ENCODE measurements at places on chromosomes 2 and 18. TPM values are rescaled to one million over a fixed set of nuclear protein-coding genes. Genes with fewer than 3 reads are reported as not detected.

NT5C1B gene
- not detected for total RNA-seq

DNA sequence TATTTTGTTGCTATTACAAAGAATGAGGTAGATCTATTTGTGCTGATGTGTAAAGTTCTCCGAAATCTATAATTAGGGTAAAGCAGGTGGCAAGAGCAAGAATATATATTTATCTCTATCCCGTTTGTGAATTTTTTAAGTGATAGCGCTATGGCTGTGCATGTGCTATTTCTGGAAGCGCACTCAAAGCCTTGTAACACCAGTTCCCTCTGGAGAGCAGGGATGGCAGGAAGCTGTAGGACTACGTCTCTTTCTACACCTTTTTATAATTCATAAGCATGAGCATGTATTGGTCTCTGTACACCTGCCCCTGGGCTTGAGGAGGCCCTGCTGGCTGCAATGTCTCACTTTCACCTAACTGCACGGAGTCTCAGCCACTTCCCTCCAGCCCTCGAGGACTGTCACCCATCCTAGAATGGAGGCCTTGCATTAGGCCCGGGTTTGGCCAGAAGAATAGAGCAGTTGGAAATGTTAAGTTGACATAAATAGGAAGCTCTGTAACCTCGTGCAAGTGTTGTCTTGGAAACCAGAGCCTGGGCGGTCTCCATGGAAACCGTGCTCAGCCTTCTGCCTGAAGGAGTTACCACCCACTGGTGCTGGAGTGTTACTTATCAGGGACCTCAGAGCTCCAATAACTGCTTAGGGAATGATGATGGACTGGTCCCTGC, 20.9 kb downstream of the ITM2C start:
- no peaks in the 10 kb centered on the region for H3K36me3 ChIP-seq
- H3K27me3 ChIP-seq = peaks cover 11% of the 10 kb centered on the region
- peak; percentile 17 for DNase-seq
- no peaks in the 10 kb centered on the region for H3K4me1 ChIP-seq
- no peak overlapping the region for H3K4me3 ChIP-seq

- H3K27me3 ChIP-seq = no peaks in the 10 kb centered on the region
- no peak overlapping the region for H3K27ac ChIP-seq
- no peaks in the 10 kb centered on the region for H3K4me1 ChIP-seq
- H3K36me3 ChIP-seq = peaks cover 6% of the 10 kb centered on the region
- DNase-seq = no peak
Measured at GRCh38 chr18:78087338-78087737, 837.7 kb downstream of the GALR1 start.

GRCh38 chr2:122061206-122061605, 305.8 kb downstream of the TSN start:
- peaks cover 26% of the 10 kb centered on the region for H3K4me1 ChIP-seq
- no peak overlapping the region for H3K4me3 ChIP-seq
- peaks cover 3% of the 10 kb centered on the region for H3K27me3 ChIP-seq
- DNase-seq = no peak

SLC1A4 gene
- 7.8 TPM for total RNA-seq

DNA sequence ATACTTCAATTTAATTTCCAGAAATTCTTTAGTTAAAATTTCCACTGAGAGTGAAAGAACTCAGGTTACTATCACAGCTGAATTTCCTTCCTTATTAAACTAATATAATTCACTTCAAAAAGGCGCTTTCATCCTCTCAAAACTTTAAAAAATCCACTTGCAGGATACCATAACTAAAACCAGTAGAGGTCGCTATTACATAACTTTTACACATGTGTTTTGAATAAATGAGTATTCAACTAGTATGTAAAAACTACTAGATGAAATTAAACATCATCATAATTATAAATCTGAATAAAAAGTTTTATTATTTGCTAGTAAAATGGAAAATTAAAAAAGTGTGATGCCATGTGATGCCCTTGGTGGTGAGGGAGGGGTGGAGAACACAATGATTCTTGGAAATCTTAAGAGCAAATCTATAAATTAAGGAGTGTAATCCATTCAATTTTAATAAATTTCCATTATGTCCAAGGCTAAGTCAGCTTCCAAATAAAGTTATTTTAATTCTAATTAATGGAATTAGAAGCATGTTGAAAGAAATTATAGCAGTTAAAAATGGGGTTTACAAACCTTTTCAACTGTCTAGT, 61.4 kb downstream of the SOS1 start:
- H3K4me3 ChIP-seq = no peak overlapping the region
- no peaks in the 10 kb centered on the region for H3K36me3 ChIP-seq
- H3K4me1 ChIP-seq = no peaks in the 10 kb centered on the region

- H3K4me3 ChIP-seq = no peak overlapping the region
- peaks cover 41% of the 10 kb centered on the region for H3K4me1 ChIP-seq
- H3K27me3 ChIP-seq = peaks cover 2% of the 10 kb centered on the region
- no peaks in the 10 kb centered on the region for H3K36me3 ChIP-seq
- DNase-seq = no peak
Measured at GRCh38 chr2:64287202-64287740, 143.1 kb upstream of the PELI1 start.

DNA sequence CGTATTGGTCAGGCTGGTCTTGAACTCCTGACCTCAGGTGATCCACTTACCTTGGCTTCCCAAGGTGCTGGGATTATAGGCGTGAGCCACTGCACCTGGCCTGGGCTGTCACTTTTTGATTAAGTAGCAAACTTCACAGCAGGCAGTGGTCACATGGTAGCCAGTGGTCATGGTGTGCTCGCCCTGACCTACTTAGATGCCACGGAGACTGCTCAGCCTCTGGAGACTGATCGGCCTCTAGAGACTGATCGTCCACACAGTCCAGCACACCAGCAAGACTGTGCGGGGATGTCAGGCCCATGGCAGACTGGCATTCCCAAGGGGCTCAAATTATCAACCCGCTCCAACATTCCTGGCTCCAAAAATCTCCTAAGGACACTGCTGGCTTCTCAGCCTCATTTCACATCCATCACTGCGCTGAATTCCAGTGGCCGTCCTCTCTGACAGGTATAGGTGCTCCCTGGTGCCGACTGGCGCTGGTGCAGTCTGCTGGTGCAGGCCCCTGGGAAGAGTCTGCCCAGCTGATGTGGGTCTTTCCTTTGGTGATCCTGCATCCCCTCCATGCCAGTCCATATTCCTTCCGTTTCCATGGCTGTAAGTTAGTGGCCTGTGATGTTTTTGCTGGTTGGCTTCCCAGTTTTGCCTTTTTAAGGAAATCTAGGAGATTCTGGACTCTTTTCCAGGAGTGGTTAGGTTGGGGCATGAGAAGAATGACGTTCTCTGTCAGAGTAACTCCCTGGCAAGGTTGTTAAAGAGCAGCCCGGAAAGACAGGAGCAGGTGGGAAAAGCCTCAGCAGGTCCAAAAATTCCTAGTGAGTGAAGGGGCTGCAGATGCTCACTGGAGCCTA, 374.5 kb upstream of the HS6ST1 start:
- no peak overlapping the region for H3K27ac ChIP-seq
- no peaks in the 10 kb centered on the region for H3K36me3 ChIP-seq

DNA sequence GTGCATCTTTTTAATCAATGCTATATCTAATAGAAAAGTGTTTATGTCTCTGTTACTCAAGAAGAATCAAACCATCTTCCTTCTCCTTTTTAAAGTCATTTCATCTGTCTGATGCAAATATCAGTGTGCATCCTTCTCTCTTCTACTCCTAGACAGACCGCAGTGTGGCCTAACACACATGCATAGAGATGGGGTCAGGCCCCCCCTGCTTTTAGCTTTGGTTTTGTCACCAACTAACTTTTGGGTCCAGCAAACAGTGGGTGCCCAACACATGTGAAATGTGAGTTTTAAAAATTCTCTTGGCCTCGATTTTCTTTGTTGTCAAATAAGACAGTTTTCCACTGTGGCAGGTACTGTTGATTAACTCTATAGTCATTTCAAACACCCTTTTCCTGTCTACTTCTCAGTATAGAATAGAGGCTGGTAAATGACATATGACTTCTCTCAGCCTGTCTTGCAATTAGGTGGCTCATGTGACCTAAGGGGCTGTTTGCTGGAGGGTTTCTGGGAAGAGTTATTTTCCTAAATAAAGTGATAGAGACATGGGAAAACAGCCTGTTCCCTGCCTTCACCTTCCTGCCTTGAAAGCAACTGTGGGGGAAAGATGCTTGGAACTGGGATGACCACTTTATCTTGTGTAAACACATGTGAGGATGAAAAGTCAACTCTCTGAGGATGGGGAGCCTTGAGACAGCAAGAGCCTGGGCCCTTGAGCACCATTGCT, 65.7 kb upstream of the DARS1 start:
- H3K4me3 ChIP-seq = no peak overlapping the region
- peaks cover 9% of the 10 kb centered on the region for H3K27me3 ChIP-seq
- no peak overlapping the region for H3K27ac ChIP-seq
- no peaks in the 10 kb centered on the region for H3K4me1 ChIP-seq
- no peaks in the 10 kb centered on the region for H3K36me3 ChIP-seq

DNA sequence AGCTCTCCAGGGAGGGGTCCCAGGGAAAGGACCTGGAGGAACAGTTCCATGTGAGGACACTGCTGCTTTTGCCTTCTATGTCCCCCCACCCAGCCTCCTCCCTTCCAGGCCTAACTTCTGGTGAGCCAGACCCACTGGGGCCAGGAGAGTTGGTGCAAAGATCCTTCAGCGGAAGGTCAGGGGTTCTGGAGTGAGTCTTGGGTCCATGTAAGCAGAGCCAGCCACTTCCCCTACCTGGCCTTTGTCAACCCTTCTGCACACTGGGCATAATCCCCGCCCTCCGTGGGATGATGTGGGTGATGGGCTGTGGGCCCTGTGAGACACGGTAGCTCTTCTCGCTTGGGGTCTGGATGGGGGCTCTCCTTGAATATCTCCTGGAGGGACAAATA, 76.9 kb downstream of the RHOB start:
- no peak overlapping the region for H3K27ac ChIP-seq
- H3K36me3 ChIP-seq = no peaks in the 10 kb centered on the region
- H3K27me3 ChIP-seq = peaks cover 26% of the 10 kb centered on the region
- no peak overlapping the region for H3K4me3 ChIP-seq
- peaks cover 12% of the 10 kb centered on the region for H3K4me1 ChIP-seq

- H3K4me1 ChIP-seq = peaks cover 55% of the 10 kb centered on the region
- no peak for DNase-seq
- H3K27me3 ChIP-seq = peaks cover 5% of the 10 kb centered on the region
- peaks cover 24% of the 10 kb centered on the region for H3K36me3 ChIP-seq
- peak overlapping the region; percentile 99 for H3K4me3 ChIP-seq
Measured at GRCh38 chr2:96265349-96265839, 403 bp downstream of the TMEM127 start.

DNA sequence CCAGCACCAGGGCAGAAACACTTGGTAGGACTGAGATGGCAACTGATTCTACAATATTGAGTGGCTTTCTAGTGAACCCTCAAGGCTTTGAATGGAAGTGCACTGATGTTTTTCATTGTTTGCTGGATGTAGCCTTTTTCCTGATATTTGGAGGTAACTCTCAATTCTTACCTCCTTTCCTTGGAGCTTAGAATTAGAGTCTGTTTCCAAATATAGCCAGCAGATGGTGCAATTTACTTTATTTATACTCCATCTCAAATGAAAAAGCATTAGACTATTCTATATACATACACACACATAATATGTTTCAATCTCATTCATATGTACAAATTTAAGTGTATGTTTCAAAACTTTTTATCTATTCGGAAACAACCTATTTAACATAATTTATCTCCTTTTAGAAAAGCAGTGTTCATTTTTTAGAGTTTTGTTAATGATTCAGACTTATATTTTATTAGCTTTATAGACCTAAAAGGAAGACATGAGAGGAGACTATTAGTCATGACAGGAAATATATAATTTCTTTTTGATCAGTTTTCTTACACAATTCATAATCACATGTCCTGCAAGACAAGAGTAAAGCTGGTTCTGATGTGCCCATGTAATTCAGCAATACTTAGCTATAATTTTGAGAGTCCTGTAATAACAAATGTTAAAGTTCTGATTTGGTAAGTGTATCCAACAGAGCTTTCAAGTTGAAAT, 124.8 kb downstream of the NUP35 start:
- no peak overlapping the region for H3K4me3 ChIP-seq
- no peaks in the 10 kb centered on the region for H3K4me1 ChIP-seq
- H3K27me3 ChIP-seq = peaks cover 2% of the 10 kb centered on the region
- H3K27ac ChIP-seq = no peak overlapping the region
- DNase-seq = peak; percentile 31

GRCh38 chr2:30427606-30428347, 19.3 kb upstream of the LCLAT1 start:
- no peak overlapping the region for H3K4me3 ChIP-seq
- no peak overlapping the region for H3K27ac ChIP-seq
- no peak for DNase-seq
- peaks cover 15% of the 10 kb centered on the region for H3K4me1 ChIP-seq

DNA sequence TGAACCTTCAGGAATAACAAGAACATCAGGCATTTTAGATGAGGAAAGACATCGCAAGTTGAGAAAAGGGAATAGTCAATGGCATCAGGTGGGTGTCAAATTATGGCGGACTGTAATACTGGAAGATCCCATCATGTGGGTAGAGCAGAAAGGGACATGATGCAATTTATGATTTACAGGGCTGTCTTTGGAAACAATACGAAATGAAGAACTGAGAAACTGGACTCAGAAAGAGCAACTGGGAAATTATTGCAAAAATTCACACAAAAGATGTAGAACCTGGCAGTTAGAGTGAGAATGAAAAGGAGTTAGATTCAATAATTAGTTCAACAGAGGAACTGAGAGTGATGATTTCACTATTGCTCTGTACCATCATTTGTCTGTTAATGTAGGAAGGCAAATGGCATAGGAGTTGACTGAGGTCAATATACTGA, 1635.0 kb upstream of the ACVR2A start:
- no peak overlapping the region for H3K4me3 ChIP-seq
- H3K27me3 ChIP-seq = no peaks in the 10 kb centered on the region
- no peaks in the 10 kb centered on the region for H3K4me1 ChIP-seq
- no peaks in the 10 kb centered on the region for H3K36me3 ChIP-seq
- H3K27ac ChIP-seq = no peak overlapping the region

- H3K36me3 ChIP-seq = no peaks in the 10 kb centered on the region
- H3K4me3 ChIP-seq = no peak overlapping the region
- peaks cover 10% of the 10 kb centered on the region for H3K4me1 ChIP-seq
- DNase-seq = no peak
Measured at GRCh38 chr2:96928277-96928781, 58.1 kb downstream of the FAM178B start.

GRCh38 chr2:157061799-157062198, 195.7 kb upstream of the GALNT5 start:
- no peaks in the 10 kb centered on the region for H3K36me3 ChIP-seq
- H3K27ac ChIP-seq = no peak overlapping the region
- H3K4me1 ChIP-seq = peaks cover 9% of the 10 kb centered on the region
- H3K27me3 ChIP-seq = peaks cover 6% of the 10 kb centered on the region

DNA sequence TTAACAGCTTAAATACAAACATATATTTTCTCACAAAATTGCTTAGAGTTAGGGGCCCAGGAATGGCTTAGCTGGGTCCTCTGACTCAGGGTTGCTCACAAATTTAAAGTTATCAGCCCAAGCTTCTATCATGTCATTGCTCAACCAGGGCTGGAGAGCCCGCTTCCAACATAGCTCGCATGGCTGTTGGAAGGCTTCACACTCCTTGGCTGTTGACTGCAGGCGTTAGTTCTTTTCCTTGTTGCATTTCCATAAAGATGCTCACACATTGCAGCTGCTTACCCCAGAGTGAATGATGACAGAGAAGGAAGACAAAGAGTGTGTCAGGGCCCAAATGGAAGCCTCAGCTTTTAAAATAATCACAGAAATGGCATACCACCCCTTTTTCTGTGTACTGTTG, 62.9 kb upstream of the TFPI start:
- H3K36me3 ChIP-seq = no peaks in the 10 kb centered on the region
- H3K4me3 ChIP-seq = no peak overlapping the region
- H3K27me3 ChIP-seq = no peaks in the 10 kb centered on the region
- DNase-seq = no peak
- H3K4me1 ChIP-seq = peaks cover 29% of the 10 kb centered on the region

SNORC gene
- total RNA-seq = 0.94 TPM

Data from HFFc6 (cell line).